ENCODE measurements at places on chromosomes 6 and 20.

DNA sequence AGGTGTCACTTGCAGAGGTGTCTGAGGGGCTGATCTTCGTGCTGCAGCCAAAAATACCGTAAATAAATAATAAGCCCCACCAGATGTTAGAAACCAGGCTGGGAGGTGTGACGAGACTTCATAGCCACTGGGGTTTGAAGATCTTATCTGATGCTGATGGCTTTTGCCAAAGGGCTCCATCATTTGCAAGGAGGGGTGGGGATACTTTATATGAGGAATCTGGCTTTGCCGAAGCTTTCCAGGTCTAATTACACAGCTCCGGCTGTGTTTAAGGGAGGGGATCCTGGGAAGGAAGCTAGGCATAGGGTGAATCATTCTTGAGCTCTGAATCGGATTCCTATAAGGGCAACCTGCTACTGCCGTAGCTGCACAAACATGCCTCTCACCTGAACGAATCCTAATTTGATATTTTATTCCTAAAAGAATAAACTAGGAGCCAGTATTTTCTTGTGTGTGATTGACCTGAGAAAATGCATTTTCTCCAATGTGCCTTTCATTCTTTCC lies 249.6 kb downstream of the SOD2 start:
- no peak for DNase-seq

GRCh38 chr6:107622269-107622668 lies 132.4 kb downstream of the SOBP start:
- DNase-seq, result no peak

DNA sequence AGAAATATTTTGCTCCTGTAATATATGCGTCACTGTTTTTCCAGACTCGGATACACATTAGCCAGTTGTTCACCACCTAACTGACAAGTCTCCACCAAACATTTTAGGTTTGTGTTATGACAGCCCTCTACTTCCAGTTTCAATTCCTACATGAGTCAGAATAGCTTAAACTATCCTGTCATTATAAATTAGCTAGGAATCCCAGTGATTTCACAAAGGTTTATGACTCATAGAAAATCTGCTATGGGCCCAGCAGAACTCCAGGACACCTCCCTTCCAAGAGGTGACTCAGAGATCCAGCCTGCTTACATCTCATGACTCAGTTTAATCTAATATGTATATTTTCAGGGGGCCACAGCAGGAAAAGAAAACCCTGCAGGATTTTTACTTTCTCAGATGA lies 17.4 kb upstream of the PLCB4 start:
- peak; percentile 94 for DNase-seq

- no peak for DNase-seq
Observed at GRCh38 chr6:145749632-145750031, 14.3 kb upstream of the EPM2A start.

- no peak for DNase-seq
Observed at GRCh38 chr20:34201531-34201930, 39.7 kb upstream of the ASIP start.

- no peak for DNase-seq
Observed at GRCh38 chr6:56618050-56618449, 24.6 kb downstream of the DST start.

GRCh38 chr6:121548131-121548530 lies 112.7 kb downstream of the GJA1 start:
- no peak for DNase-seq

- DNase-seq, result no peak
Observed at GRCh38 chr6:43123461-43124314, 47.4 kb upstream of the SRF start.

GRCh38 chr6:168627506-168628175 lies 186.7 kb downstream of the SMOC2 start:
- no peak for DNase-seq

DNA sequence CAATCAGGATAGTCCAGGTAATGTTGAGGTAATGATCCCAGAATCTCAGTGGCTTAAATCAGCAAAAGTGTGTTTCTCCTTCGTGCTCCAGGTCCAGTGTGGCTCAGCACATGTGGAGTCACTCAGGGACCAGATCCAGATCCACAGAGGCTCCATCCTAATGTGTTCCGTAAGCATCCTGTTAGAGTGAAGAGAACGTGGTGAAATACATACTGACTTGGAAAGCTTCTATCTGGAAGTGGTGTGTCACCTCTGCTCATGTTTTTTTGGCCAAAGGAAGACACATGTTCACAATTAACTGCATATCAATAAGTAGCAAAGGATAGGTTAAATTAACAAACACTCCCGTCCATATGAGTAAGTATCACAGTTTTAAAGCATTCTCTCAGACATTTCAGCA lies 26.8 kb upstream of the PREP start:
- DNase-seq, result peak; percentile 21

GRCh38 chr6:169567819-169568218 lies 134.0 kb downstream of the WDR27 start:
- DNase-seq, result no peak

DNA sequence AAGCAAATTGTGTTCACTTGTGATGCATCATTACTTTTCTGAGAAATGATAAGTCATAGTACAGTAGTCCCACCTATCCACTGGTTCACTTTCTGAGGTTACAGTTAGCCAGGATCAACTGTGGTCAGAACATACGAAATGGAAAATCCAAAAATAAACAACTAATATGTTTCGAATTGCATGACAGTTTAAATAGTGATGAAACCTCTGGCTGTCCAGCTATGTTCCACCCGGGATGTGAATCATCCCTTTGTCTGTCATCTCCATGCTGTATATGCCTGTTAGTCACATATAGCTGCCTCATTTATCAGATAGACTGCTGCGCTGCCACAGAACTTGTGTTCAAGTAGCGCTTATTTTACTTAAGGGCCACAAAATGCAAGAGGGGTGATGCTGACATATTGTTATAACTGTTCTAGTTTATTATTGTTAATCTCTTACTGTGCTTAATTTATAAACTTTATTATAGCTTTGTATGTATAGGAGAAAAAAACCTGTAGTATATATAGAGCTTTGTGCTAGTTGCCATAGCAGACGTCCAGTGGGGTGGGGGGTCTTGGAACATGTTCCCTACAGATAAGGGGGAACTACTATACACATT lies 29.2 kb downstream of the AFDN start:
- DNase-seq, result peak; percentile 77

- no peak for DNase-seq
Observed at GRCh38 chr6:167349631-167350274, 24.9 kb downstream of the TTLL2 start.

GRCh38 chr6:46948699-46949098 lies 27.0 kb upstream of the ADGRF5 start:
- DNase-seq, result no peak

DNA sequence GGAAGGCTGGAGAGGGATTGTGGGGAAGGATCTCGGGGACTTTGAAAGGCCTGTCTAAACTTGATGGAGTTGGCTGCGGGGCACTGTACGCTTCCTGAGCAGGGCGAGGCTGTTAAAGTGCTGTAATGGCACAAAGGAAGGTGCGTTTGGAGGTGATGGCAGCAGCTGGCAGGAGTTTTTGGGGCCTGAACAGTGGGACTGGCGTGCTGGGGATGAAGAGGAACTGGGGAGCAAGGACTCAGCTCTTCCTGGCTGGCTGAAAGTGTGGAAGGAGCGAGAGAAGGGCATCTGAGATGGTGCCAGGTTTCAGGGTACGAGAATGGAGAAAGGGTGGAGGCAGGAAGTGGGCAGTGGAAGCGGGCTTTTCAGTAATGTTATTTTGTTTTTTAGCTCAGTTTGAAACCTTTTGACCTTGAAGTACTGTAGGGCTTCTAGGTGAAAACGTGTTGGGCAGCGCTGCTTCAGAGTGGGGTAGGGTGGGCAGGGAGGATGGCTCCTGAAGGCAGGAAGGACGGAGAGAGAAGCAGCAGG lies 8.0 kb downstream of the TMEM181 start:
- DNase-seq, result no peak

- no peak for DNase-seq
Observed at GRCh38 chr6:39057251-39058155, 8.9 kb downstream of the GLP1R start.

- DNase-seq, result no peak
Observed at GRCh38 chr6:42212442-42212841, 5.2 kb downstream of the MRPS10 start.

GRCh38 chr6:107666981-107667601 lies 157.0 kb downstream of the SCML4 start:
- no peak for DNase-seq
